ENCODE measurements at places on chromosomes 13 and 19. TPM values are rescaled to one million over a fixed set of nuclear protein-coding genes. Genes with fewer than 3 reads are reported as not detected.

Gene FUT3
- total RNA-seq: not detected

DNA sequence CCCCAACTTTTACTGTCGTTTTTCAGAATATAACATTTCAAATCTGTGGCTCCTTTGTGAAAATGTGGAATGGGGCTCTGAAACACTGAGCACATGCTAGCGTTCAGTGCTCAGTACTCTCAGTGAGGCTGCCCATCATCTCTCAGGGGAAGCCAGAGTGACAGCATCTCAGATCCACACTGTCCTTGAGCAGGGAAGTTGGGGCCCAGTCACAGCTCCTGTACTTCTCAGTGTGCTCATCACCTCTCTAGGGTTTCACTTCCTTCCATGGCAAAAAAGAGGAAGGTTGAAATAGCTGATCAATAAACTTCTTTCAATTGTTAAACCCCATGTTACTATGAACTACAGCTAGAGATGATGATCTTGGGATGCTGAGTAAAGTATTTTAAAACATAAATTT lies 565.9 kb upstream of the SPRY2 start:
- DNase-seq: no peak

Gene MAG
- total RNA-seq: 0.07 TPM

GRCh38 chr13:99871249-99871898 lies 100.2 kb downstream of the ZIC5 start:
- DNase-seq: no peak

- no peak for DNase-seq
Observed at GRCh38 chr19:12042893-12043292, 7.4 kb upstream of the ZNF433 start.

DNA sequence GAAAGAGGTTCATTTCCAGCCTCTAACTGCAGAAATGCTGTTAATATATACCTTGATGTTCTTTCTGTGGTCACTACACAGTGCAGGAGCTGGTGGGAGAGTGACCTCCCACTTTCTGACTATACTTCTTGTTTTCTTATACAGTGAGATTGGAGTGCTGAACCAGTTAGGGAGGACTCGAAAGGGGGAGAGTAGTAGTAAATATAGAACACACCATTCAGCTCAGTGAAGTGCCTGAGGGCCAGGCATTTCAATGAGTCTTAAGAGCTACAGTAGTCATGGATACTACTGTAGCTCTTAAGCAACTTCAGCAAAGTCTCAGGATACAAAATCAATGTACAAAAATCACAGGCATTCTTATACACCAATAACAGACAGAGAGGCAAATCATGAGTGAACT lies 372.9 kb downstream of the MTUS2 start:
- no peak for DNase-seq

Gene ZFR2
- total RNA-seq: not detected

GRCh38 chr19:5205381-5205780 lies 135.2 kb downstream of the PTPRS start:
- DNase-seq: no peak

- no peak for DNase-seq
Observed at GRCh38 chr19:30882411-30883005, 466.7 kb downstream of the TSHZ3 start.

DNA sequence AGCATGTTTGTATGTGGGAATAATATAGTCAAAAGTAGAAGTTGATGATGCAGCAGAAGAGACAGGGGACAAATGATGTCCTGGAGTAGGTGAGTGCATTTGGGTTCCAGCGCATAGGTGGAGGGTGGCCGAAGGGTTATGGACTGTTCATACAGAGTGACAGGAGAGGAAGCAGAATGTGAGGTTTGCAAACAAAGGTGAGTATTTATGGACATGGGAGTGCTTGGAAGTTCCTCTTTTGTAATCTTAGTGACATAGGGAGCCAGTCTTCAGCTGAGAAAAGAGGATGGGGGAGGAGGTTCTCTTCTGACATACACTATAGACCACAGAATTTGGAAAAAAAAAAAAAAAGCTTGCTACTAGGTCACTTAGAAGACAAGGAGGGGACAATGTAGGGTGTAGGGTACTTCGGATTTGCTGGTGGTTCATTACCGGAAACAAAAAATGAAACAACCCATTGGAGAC lies 331.6 kb downstream of the DLEU7 start:
- no peak for DNase-seq

- peak; percentile 8 for DNase-seq
Observed at GRCh38 chr13:80458543-80458942, 117.6 kb upstream of the SPRY2 start.

- DNase-seq: no peak
Observed at GRCh38 chr13:77325371-77325980, 1.4 kb downstream of the MYCBP2 start.

GRCh38 chr13:43963726-43964125 lies 84.0 kb downstream of the LACC1 start:
- no peak for DNase-seq

GRCh38 chr19:50292216-50292827 lies 36.9 kb downstream of the KCNC3 start:
- no peak for DNase-seq

- no peak for DNase-seq
Observed at GRCh38 chr13:79673310-79673992, 192.5 kb downstream of the NDFIP2 start.

GRCh38 chr13:27374650-27375049 lies 49.8 kb upstream of the GTF3A start:
- DNase-seq: peak; percentile 27

DNA sequence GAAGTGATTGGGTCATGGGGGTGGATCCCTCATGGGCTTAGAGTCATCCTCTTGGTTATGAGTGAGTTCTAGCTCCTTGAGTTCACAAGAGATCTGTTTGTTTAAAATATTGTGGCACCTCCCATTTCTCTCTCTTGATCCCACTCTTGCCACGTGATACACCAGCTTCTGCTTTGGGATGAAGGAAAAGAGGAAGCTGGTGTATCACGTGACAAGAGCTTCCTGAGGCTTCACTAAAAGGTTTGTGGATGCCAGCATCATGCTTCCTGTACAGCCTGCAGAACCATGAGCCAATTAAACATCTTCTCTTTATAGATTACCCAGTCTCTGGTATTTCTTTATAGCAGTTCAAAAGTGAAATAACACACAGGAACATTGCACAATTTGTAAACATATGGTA lies 352.5 kb upstream of the ATXN8OS start:
- no peak for DNase-seq

Gene OR10H1
- not detected for total RNA-seq

- DNase-seq: no peak
Observed at GRCh38 chr13:81458170-81458569, 1117.2 kb upstream of the SPRY2 start.

DNA sequence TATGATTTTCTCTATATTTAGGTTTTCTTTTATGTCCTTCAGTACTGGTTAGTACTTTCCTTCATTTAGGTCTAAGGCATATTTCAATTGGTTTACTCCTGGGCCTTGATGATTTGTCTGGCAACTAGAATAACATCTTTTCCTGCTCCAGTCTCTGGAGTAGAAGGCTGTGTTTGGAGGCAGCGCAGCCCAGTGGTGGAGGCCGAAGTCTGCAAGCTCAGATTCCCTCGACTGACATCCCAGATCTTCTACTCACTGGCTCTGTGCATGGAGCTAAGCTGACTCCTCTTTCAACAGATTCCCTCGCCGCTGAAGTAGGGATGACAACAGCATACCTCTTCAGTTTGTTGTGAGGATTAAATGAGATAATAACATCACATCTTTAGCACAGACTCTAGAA lies 141.0 kb downstream of the RAP2A start:
- no peak for DNase-seq

GRCh38 chr19:48745208-48745995 lies 1.3 kb downstream of the IZUMO1 start:
- no peak for DNase-seq

Gene NXNL1
- not detected for total RNA-seq

DNA sequence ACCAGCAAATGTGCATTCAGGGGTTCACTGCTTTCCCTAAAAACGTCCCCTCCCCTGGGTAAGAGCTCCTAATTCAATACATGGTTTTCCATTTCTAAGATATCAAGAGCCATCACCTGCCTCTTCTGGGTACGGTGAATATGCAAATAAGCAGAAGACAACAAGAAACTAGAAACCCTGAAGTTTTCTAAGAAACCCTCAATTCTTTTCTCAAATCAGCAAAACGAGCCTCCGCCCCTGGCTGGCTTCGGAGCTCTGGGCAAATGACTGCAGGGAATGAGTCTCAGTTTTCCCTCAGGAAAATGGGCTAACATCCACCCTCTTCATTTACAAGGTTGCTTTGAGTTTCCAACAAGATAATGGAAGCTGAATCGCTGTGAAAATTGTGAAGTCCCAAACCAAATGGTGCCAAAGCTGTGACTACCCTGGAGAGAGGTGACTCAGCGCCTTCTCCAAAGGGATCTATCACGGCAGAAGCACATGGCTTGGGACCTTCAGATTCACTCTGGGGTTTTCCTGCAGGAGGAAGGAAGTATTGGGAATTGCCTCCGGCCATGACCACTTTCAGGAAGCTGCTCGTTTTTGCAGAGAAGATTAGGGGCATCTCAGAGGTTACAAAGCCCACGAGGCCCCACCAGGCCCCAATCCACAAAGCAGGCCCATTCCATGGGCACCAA lies 26.6 kb downstream of the KLF2 start:
- DNase-seq: no peak

DNA sequence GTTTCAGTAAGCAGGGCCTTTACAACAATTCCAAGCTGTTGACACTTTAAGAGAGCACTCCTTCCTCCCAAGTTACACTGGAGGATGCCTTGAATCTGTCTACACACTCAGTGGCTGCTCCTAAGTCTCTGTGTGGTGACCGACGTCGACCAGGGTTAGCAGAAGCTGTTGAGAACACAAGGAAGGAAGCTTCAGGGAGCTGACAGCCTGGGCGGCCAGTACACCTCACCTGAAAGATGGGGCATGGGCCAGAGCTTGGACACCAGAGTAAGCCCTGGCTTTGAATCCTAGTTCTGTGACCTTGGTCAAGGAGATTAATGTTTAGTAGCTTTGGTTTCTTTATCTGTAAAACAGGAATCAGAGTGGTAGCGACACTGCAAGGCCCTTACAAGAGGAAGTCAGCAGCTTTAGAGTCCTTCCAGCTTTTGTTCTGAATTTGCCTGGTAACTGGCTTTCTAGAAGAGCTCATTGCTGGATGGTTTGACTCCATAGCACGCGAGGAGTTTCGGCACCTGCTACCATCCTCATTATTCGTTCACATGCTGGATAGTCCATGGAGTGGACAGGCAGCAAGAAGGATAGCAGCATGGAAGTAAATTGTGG lies 214.2 kb downstream of the FGF9 start:
- DNase-seq: no peak

DNA sequence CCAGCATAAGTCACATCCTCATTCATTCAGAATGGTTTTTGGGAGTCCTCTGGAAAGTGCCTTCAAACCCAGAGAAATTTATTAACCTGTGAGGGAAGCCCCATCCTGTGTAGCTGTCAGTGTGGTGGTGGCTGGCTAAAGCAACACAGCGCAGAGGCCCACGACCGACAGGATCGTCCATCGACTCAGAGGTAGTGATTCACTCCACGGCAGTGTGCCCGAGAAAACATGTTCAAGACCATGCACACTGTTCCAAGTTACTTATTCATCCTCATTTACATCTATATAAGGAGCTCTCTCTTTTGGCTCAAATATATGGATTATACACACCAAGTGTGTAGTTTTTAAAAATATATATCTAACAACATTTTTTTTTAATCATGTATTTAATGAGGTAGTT lies 96.3 kb upstream of the SLC15A1 start:
- DNase-seq: no peak

Gene CACNG6
- total RNA-seq: 3.1 TPM

- DNase-seq: no peak
Observed at GRCh38 chr19:897442-898039, 4.3 kb downstream of the RNU6-9 start.

DNA sequence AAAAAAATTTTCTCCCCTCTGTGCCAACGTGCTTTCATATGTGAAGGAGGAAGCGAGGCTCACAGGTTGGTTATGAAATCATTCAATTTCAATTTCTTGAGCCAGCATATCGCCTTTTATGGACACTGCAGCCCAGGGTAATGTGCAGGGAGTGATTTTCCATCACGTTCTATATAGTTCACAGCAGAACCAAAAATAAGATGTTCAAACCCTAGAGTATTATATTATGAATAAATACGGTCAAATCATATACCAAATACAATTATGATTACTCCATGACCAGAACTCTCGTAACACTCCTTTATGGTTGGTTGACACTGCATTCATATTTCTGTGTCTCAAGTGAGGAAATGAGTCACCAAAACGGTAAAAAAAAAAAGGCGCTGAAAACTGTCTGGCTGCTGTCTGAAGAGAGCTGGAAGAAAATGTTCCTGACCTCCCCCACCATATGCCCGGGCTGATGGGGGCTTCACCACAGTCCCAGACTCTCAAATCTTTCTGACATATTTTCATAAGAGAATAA lies 75.8 kb upstream of the UBAC2 start:
- DNase-seq: peak; percentile 26

GRCh38 chr19:51142119-51142518 lies at the start of gene SIGLEC7:
SIGLEC7 (plus strand) TSS chr19:51142301; CDS start chr19:51142370, 69 bp downstream.
- no peak for DNase-seq

GRCh38 chr13:32408296-32409000 lies 19.5 kb downstream of the N4BP2L1 start:
- DNase-seq: no peak

- DNase-seq: no peak
Observed at GRCh38 chr13:20528452-20528851, 2.8 kb upstream of the CRYL1 start.

DNA sequence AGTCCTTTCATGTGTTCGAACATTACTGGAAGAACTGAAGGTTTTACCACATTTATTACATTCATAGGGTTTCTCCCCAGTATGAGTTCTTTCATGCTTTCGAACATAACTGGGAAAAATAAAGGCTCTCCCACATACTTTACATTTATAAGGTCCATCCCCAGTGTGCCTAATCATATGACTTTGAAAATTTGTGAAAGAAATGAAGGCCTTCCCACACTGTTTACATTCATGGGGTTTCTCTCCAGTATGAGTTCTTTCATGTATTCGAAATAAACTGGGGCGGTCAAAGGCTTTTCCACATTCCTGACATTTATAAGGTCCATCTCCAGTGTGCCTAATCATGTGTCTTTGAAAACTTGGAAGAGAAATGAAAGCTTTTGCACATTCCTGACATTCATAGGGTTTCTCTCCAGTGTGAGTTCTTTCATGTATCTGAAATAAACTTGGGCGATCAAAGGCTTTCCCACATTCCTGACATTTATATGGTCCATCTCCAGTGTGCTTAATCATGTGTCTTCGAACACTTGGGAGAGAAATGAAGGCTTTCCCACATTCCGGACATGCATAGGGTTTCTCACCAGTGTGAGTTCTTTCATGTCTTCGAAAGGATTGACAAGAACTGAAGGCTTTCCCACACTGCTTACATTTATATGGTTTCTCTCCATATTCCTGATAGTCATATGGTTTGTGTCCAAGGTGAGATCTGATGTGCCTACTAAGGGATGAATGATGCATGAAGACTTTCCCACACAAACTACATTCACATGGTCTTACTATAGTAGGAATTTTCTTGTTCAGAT lies 24.0 kb downstream of the ZNF564 start:
- DNase-seq: no peak

Gene ZNF283
- 13.0 TPM for total RNA-seq

Gene PGLYRP2
- total RNA-seq: 0.04 TPM

Measured in pulmonary artery endothelial cell (primary cell).